ENCODE measurements at places on chromosomes 2 and 18. TPM values are rescaled to one million over a fixed set of nuclear protein-coding genes. Genes with fewer than 3 reads are reported as not detected.

IL18R1 gene
- 35.5 TPM for total RNA-seq

TRIM54 gene
- not detected for total RNA-seq

CDK15 gene
- total RNA-seq: 0.06 TPM

GPR55 gene
- total RNA-seq: 0.07 TPM

CXCR1 gene
- total RNA-seq: not detected
